Activated CD4-positive, alpha-beta T cell treated with anti-CD3 and anti-CD28 coated beads, Interleukin-2, amount 50 U/mL, for 4 hours (primary cell): ENCODE measurements at places on chromosomes 1 and 21.

DNA sequence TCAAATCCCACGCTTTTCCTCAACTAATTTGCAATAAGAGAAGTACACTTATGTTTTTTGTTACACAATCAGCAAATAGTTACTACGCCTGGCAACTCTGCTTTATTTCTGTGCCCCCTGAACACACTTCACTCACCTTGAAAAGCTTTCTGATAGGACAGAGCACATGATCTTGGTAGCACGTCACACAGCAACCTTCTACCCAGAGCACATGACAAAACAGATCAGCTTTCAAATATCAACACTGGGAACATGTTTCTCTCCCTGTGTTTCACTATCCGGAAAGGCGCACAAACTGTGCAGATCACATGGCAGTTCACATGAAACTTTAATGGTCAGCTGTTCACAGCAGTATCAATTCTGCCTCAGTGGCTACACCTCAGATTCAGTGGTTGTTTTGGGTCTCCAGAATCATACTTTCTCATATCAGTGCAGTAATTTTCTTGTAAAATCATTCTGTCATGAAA lies 2.2 kb downstream of the SLC19A2 start:
- DNase-seq: no peak

GRCh38 chr21:36791180-36791579 lies 92.3 kb downstream of the SIM2 start:
- no peak for DNase-seq

GRCh38 chr1:210313921-210314320 lies 14.8 kb upstream of the HHAT start:
- no peak for DNase-seq

DNA sequence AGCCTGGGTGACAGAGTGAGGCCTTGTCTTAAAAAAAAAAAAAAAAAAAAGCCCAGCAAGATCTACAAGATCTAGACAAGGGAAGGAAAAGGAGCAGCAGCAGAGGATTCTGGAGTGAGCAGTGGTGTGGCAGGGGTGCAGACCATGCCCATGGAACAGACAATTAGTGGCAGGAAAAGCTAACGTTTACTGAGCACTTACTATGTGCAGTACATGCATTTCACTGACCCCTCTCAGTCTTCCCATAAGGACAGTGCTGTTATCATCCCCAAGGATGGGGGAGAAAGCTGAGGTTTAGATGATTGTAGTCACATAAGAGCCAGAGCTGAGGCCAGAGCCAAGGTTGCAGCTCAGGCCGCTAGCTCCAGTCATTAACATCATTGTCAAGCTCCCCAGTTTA lies 5.9 kb downstream of the PODN start:
- DNase-seq: no peak

- DNase-seq: no peak
Measured at GRCh38 chr21:41928621-41929220, 25.1 kb downstream of the C2CD2 start.

GRCh38 chr1:150148837-150149270 lies 862 bp upstream of the PLEKHO1 start:
- DNase-seq: no peak

DNA sequence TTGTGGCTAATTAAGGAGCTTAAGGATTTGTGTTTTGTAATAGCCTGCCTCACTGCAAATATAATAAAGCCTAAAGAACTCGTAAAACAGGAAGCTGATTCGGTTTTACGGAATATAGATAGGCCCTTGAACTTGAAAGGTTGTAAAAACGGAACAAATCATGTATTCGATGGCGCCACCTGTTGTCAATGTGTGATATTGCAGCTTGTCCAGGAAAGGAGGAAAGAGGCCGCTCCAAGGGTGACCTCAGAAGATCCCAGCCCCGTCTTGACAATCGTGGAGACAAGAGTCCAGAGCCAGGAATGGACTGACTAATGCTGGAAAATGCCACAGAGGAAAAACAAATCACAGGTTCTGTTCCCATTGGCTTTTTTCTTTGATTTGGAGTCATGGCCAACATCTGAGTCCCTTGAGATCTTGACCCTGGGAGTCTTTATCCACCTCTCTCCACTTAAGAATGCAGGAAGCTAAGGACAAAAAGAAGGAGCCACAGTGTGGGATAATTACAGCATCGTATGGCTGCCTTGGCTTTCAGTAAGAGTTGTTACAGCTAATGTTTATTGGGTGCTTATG lies 7.0 kb upstream of the IGSF21 start:
- DNase-seq: peak; percentile 22

DNA sequence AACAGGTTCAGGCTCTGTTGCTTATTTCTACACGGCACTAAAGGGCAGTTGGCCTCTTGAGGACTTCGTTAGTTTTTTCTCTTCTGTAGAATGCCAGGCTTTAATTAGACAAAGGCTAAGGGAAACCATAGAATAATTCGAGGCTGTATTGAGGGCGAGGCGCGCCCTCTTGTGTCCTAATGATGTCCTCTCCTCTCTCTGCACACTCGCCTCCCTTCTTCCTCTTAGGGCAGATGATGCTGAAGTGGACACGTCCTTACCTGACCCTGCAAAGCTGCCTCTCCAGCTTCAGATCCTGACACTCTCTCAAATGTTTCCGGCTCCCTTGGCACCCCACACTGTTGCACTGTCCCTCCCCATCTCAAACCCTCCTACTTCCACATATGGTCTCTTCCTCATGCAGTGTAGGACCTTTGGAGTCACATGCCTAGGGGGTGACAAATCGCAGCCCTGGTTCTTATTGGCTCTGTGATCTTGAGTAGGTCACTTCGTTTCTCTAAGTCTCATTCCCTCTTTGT lies 1.9 kb upstream of the ZSCAN20 start:
- DNase-seq: peak; percentile 35

GRCh38 chr1:58773406-58773840 lies 10.4 kb downstream of the JUN start:
- DNase-seq: no peak
